ENCODE measurements at places on chromosomes 2 and 18.

DNA sequence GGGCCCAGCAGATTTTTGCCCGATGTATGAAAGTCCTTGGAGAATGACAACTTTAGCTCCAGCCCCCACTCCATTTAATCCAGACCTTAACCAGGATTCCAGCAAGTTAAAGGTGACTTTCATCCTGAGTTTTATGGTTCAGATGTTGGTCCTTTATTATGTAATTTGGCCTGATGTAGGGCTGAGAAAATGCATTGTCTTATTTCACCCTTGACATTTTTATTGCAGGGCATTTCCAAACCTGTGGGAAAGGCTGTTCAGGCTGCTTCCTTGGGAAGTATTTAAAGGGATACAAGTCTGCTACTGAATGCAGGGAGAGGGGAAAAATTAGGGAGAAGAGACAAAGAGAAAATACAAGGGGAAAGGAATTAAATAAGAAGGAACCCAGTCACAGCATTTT lies 48.8 kb downstream of the ASB1 start:
- DNase-seq = no peak

GRCh38 chr2:220365023-220365422 lies 737.6 kb downstream of the SLC4A3 start:
- no peak for DNase-seq

- no peak for DNase-seq
These were observed 1643.1 kb upstream of the CELF4 start for GRCh38 chr18:39208729-39209128.

DNA sequence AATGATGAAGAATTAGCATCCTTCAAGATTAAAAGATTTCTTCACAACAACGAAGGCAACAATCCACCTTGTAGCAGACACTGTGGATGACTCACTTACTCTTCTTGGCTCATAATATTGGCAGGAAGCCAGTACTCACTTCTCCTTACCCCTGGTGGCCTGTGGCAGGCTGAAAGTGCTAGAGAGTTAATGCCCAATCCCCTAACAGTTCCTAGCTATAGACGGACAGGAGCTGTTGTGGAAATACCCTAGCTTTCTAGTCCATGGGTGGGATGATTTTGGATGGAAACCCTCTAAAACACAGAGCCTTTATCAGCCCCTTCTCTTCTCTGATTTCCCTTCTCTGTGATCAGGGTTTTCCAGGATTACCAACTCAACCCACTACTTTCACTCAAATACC lies 128.6 kb upstream of the NYAP2 start:
- DNase-seq = no peak

GRCh38 chr2:16227811-16228462 lies 287.6 kb downstream of the MYCN start:
- DNase-seq = no peak

- DNase-seq = no peak
These were observed 17.4 kb downstream of the TRPM8 start for GRCh38 chr2:233934524-233934923.

- DNase-seq = no peak
These were observed 134.9 kb upstream of the DSEL start for GRCh38 chr18:67651438-67651837.

GRCh38 chr2:137969418-137969765 lies 5.1 kb downstream of the HNMT start:
- no peak for DNase-seq
